Fibroblast of lung (primary cell): ENCODE measurements at places on chromosomes 12 and 14. TPM values are rescaled to one million over a fixed set of nuclear protein-coding genes. Genes with fewer than 3 reads are reported as not detected.

CLEC9A gene
- total RNA-seq = not detected in 2 replicates

FBXL14 gene
- total RNA-seq = 6.4 TPM in 2 replicates

UNC119B gene
- total RNA-seq = 22.9 and 29.1 TPM in 2 replicates

PTPRR gene
- total RNA-seq = under 0.01 and 0.50 TPM in 2 replicates

PTCSC3 gene
- total RNA-seq = not detected in 2 replicates

OR11G2 gene
- total RNA-seq = not detected in 2 replicates

TRMT61A gene
- 10.6 and 11.0 TPM in 2 replicates for total RNA-seq

VWF gene
- 0.26 and 1.7 TPM in 2 replicates for total RNA-seq

IL22 gene
- not detected in 2 replicates for total RNA-seq

DHRS4 gene
- total RNA-seq = 51.9 and 54.7 TPM in 2 replicates

SERPINA10 gene
- not detected in 2 replicates for total RNA-seq

FAR2 gene
- 5.4 and 9.2 TPM in 2 replicates for total RNA-seq

SRRM4 gene
- not detected in 2 replicates for total RNA-seq

SELPLG gene
- 0.51 and 1.5 TPM in 2 replicates for total RNA-seq

ETFBKMT gene
- 4.4 and 6.1 TPM in 2 replicates for total RNA-seq

CCDC38 gene
- not detected in 2 replicates for total RNA-seq

STAC3 gene
- 0.26 and 0.33 TPM in 2 replicates for total RNA-seq

IL31 gene
- total RNA-seq = not detected in 2 replicates

DCN gene
- 586 and 902 TPM in 2 replicates for total RNA-seq

FGF23 gene
- not detected in 2 replicates for total RNA-seq

IGF1 gene
- total RNA-seq = 0.83 and 1.3 TPM in 2 replicates

TMEM63C gene
- 0.66 TPM in 1 of 2 replicates, not detected in the other for total RNA-seq

CLEC4D gene
- not detected in 2 replicates for total RNA-seq

REP15 gene
- 0.77 and 0.99 TPM in 2 replicates for total RNA-seq

GRIN2B gene
- under 0.01 TPM in 1 of 2 replicates, not detected in the other for total RNA-seq

CYP46A1 gene
- under 0.01 and 0.33 TPM in 2 replicates for total RNA-seq

RND1 gene
- total RNA-seq = under 0.01 and 0.17 TPM in 2 replicates

ADAM21 gene
- 0.51 and 0.66 TPM in 2 replicates for total RNA-seq

EPYC gene
- total RNA-seq = not detected in 2 replicates

NXPH4 gene
- 0.50 and 1.0 TPM in 2 replicates for total RNA-seq

DNAJC22 gene
- 4.6 and 4.8 TPM in 2 replicates for total RNA-seq

GPRC5D gene
- total RNA-seq = not detected in 2 replicates

SLC7A8 gene
- total RNA-seq = 5.1 and 10.2 TPM in 2 replicates

SYT1 gene
- total RNA-seq = 0.51 and 2.1 TPM in 2 replicates

NRIP2 gene
- total RNA-seq = under 0.01 and 0.17 TPM in 2 replicates

GALNT16 gene
- 8.5 and 9.6 TPM in 2 replicates for total RNA-seq

DEPDC4 gene
- 1.0 and 1.2 TPM in 2 replicates for total RNA-seq

FERMT2 gene
- total RNA-seq = 111 and 128 TPM in 2 replicates

PRDM4 gene
- 18.2 and 22.5 TPM in 2 replicates for total RNA-seq

AGAP2 gene
- total RNA-seq = under 0.01 and 0.17 TPM in 2 replicates

MYO1H gene
- total RNA-seq = 0.77 TPM in 1 of 2 replicates, not detected in the other

PLEKHD1 gene
- total RNA-seq = under 0.01 TPM in 2 replicates

PAPLN gene
- total RNA-seq = 6.9 and 9.5 TPM in 2 replicates

TMTC1 gene
- 92.5 and 222 TPM in 2 replicates for total RNA-seq

DPPA3 gene
- total RNA-seq = not detected in 2 replicates

FAM90A1 gene
- total RNA-seq = 0.26 and 0.33 TPM in 2 replicates

SEC23A gene
- total RNA-seq = 242 and 287 TPM in 2 replicates

SLC7A7 gene
- total RNA-seq = 5.1 and 6.3 TPM in 2 replicates

CIPC gene
- 10.8 and 12.1 TPM in 2 replicates for total RNA-seq

AKAP5 gene
- 0.17 and 0.26 TPM in 2 replicates for total RNA-seq

NANOG gene
- total RNA-seq = not detected in 2 replicates

TMEM132D gene
- not detected in 2 replicates for total RNA-seq

RD3L gene
- total RNA-seq = not detected in 2 replicates

ZFHX2 gene
- total RNA-seq = 0.26 and 0.33 TPM in 2 replicates
